ENCODE measurements at places on chromosomes 6 and 20.

DNA sequence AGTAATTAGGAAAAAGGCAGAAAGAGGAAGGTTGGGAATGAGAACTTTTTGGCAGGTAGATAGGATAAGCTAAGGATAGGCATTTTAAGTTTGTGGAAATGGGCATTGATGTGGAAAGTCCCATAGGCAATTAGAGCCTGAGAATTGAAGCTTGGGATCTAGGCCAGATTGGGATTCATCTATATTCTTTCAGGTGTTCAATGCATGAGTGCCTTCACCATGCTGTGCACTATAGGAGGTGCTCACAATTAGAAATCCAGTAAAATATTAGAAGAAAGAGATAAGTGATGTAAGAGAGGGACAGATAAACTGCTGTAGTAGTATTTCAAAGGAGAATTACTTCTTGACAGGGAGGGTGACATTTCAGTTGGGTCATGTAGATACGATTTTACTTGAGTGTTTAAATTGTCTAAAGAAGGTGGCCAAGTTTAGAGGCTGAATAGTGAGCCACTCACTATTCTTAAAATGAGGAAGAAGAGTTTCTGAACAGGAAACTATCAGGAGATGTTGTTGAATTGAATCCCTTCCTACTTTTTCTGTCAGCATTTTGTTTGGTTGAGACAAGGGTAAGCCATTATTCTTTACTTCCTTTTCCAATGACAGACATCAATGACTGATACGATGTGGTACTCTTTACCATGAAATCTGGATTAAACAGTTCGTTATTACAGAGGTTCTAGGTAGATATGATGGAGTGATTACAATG lies 31.0 kb upstream of the CTAGE9 start:
- DNase-seq: no peak

GRCh38 chr20:48889140-48889790 lies 32.2 kb upstream of the ARFGEF2 start:
- DNase-seq: no peak

- no peak for DNase-seq
Observed at GRCh38 chr20:36579996-36580545, 6.7 kb downstream of the TGIF2 start.

DNA sequence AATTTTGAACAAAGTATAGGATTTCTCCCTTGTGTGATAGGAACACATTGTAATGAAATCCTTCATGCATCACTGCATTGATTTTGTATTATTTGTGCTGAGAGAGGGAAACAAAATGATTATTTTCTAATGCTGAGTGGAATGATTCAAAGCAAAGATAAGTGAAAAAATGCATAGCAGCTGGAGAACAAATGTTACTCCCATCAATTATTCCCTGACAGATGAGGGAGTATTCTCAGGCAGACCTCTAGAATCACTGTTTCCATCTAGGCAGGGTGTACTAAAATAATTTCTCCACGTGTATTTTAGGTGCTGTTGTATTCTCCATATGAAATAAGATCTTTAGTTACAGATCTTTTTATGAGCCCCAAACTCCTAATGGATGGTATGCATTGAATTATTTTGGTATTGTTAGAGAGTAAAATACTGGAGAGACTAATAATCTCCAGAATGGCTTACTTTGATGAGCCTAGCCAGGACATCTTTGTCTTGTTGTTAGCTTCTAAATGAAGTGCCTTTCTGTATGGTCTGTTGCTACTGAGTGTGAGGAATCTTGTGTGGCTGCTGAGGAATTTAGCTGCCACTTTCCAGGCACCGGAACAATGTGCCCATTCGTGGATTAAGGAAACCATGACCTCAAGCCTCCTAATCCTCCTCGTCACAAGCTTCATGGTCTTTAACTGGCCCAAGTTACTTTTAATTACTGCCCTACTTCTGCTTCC lies 39.6 kb downstream of the RNF217 start:
- DNase-seq: no peak

DNA sequence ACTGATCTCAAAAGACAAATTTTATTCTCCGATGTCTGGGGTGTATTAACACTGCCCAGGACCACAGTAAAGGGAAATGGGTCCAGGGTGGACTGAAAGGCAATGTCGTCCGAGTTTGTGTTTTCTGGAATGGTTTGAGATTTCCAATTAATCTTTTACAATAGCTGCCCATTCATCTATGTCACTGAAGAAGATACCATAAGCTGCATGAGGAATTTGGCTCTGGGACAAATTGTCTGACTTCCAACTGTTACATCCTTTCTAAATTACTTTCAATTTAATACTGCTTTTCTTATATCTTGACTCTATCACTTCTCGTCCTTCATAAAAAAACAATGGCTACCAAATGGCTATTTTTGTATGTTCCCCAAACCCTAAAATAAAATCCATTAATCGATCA lies 130.7 kb upstream of the KCNK16 start:
- DNase-seq: no peak

DNA sequence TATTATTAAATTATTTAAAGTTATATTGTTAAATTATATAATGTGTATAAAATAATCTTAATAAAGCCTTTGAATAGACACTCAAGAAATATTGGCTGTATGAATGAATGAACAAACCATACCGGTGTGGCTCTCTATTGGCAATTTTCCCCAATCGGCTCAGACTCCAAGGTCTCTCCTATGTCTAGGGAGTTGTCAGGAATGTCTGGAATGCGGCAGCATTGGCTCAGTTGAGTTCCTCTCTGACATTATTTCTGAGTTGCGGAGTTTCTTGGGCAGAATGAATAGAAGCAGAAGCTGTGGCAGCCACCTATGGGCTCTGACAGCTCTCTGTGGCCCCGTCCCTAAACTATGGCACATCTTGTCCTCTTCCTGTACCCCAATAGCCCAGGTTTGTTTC lies 111.0 kb downstream of the SOBP start:
- DNase-seq: no peak
